ENCODE measurements at places on chromosomes 1 and 21.

GRCh38 chr1:234980645-234981396 lies 147.8 kb downstream of the TOMM20 start:
- DNase-seq = peak; percentile 56

GRCh38 chr1:76066394-76066793 lies 8.2 kb upstream of the ST6GALNAC3 start:
- no peak for DNase-seq

DNA sequence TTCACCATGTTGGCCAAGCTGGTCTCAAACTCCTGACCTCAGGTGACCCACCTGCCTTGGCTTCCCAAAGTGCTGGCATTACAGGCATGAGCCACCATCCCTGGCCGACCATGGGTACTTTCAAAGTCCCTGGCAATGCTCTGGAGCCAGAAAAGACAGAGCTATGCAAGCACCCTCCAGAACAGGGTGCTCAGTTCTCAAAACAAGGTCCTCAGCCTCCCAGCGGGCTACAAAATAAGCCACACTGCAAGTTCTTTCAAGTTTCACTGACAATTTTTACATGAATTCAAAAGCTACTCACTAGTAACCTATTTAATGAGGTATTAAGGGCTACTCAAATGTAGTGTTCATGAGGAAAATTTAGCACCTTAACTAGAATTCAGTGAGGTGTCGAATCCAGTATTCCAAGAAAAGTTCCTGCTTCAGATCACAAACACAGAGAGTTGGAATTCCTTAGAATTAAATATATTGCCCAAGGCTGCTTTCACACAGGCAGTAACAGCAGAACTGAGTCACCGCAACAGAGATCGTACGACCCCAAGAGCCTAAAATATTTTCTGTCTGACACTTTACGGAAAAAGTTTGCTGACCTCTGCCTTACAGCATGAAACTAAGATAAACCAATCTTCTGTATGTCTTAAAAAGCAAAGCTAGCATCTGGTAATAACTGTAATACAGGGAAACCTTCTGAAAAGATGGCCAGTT lies 60.7 kb downstream of the HSF2BP start:
- no peak for DNase-seq

- no peak for DNase-seq
These were observed 740 bp downstream of the ZNF691 start for GRCh38 chr1:42847111-42847595.

DNA sequence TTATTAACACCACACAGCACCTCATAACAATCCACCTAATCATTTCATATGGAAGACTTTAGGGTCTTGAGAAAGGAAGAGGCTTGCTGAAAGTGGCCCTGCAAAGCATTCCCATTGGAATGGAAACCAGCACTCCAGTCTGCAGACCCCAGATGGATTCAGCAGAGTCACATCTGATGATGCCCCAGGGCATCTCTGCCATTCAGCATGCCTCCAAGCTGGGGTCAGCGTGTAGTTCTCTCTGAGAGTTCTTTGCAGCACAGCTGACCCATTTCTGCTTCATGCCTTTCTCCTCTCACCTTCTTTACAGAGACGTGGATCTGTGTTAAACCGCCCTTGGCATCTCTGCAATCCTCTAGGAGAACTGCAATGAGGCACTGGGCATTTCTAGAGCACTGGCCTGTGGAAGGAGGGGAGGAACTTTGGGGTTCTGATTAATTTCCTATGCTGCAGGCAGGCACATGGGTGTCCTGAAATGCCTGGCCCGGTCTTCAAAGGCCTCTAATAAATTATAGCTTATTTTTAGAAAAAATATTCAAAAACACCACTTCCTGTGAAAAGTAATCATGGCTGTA lies 2.6 kb upstream of the LUZP1 start:
- no peak for DNase-seq

Measured in LoVo (cell line).